ENCODE measurements at places on chromosomes 7 and 10.
A peak's percentile ranks its signal among the peaks of the same experiment; 100 is the strongest.

- no peak for DNase-seq
Measured at GRCh38 chr10:21995557-21995956, 8.0 kb downstream of the DNAJC1 start.

GRCh38 chr10:102230264-102230860 is 4.3 kb downstream of the ELOVL3 start:
- DNase-seq = peak; percentile 72

DNA sequence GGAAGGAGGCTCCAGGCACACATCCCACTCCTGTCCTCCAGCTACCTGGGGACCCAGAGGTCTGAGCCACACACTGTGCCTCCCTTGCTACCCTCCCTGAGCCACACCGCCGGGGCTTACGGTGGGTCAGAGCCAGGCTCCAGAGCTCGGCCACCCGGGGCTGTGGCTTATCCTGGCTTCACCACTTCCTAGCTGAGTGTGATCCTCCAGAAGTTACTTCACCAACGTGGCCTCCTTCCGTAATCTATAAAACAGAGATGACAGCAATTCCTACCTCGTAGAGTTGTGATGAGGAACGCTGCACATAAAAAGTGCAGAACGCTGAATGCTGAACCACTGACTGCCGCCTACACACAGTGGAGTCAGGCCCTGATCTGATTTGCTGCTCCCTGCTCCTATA is 285.0 kb downstream of the PRPF18 start:
- no peak for DNase-seq

GRCh38 chr10:4283846-4284610 is 499.0 kb upstream of the KLF6 start:
- DNase-seq = peak; percentile 74

DNA sequence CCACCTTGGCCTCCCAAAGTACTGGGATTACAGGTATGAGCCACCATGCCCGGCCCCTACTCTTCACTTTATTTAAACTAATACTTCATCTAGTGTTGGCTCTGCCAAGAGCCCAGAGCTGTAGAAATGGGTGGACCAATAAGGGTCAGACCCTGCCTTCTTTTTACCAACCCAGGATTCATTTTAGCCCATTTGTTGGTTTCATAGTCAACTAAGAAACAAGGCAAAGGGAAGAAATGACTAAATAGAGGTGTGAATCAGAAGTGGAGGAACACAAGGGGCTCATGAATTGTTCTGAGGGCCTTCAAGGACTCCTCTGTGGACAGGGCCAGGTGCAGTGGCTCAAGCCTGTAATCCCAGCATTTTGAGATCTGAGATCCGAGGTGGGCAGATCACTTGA is 1.1 kb downstream of the ANKRD2 start:
- DNase-seq = no peak

DNA sequence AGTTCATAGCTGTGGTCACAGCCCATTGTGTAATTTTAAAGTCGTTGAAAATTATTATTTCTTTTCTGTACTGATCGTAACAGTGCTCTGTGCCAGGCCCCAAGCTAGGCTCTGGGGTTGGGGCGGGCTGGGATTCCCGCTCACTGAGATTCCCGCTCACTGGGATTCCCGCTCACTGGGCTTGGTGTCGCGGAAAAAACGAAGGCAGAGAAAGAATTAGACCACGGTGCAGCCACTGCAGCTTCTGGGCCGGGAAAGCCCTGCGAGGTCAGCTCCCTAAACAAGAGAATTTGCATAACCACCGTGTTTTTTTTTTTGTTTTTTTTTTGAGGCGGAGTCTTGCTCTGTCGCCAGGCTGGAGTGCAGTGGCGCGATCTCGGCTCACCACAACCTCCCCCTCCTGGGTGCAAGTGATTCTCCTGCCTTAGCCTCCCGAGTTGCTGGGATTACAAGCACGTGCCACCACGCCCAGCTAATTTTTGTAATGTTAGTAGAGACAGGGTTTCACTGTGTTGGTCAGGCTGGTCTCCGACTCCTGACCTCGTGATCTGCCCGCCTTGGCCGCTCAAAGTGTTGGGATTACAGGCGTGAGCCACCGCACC is 31.2 kb downstream of the FOXK1 start:
- peak; percentile 29 for DNase-seq

GRCh38 chr10:96205580-96205979 is 65.8 kb downstream of the BLNK start:
- DNase-seq = no peak

DNA sequence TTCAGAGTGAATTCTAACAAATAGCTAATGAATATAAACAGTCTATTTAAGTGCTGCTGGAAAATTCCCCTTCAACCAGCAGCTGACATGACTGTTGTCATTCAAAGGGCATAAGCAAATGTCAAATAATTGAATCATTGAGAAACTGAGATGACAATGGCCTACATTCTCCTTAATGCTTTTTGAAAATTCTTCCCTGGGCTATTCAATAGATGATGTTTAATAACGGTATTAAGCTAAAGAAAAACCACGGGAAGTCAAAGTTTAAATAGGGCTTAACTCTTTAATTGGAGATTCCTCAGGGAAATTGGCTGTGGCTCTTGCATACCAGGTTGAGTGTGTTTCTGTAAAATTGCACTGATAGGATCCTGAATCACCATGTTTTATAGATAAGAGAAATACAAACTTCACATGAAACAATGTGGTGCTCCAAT is 77.0 kb downstream of the ARL4A start:
- no peak for DNase-seq

- no peak for DNase-seq
Measured at GRCh38 chr10:90916392-90917237, 4.3 kb downstream of the ANKRD1 start.

DNA sequence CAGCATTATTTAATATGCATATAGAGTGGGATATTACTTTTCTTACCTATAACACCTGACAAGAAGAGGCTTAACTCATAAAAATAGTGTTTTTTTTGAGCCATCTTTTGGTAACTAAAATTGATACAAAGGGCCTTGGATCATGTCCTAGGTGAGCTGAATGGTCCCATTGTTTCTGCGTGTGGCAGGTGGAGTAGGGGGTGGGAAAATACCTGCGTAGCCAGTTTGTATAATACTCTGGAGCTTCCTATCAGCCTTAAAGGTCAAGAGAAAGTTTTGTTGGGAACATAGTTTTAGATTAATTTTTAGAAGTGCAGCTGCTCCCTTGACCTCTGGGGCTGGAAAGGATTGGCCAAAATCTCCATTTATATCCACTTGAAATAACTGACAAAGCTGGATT is 244.6 kb downstream of the PHTF2 start:
- DNase-seq = no peak

DNA sequence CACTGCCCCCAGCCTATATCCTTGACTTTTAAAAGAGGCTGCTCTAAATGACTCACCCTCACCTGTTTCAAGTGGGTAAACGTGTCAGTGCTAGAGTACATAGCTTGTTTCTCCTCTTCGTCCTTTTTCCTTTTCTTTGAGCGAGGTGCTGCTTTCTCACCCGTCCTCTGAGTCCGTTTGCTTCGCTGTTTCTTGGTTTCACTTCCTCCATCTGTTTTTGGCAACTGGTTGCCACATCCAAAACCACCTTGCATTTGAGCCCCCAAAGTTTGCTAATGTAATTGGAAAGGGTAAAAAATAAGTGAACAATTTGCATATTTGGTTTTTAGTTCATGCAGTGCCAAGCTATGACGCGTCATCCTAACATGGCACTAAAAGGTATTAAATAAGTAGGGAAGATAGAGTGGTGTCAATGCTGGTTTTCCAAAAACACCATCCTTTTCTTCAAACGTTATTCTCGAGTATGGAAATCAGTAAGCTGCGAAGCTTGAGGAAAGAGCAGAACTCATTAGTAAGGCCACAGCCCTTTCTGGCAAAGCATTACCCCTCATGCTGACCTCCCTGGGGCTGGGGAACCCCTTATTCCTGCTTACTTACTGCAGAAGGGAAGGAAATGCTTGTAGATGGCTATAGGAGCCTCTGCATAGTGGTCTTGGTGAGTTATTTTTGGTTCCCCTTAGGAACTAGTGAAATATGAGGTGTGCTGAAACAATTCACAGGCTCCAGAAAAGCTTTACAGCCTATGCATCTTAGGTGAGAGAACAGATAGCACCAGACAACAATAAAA is 133.5 kb downstream of the GALNT11 start:
- no peak for DNase-seq

DNA sequence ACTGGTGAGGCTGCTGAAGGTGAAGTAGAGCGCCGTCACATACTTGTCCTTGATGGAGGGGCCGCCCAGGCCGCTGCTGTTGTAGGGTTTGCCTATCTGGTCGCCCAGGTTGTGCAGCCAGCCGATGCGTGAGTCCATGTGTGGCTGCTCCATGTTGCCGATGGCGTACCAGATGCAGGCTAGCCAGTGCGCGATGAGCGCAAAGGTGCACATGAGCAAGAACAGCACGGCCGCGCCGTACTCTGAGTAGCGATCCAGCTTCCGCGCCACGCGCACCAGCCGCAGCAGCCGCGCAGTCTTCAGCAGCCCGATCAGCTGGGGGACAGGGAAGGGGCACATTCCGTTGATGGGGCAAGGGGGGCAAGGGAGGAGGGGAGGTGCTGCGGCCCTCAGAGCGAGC is 26.6 kb downstream of the KCNH2 start:
- no peak for DNase-seq

- DNase-seq = peak; percentile 85
Measured at GRCh38 chr7:19111474-19112273, 5.8 kb downstream of the TWIST1 start.

- no peak for DNase-seq
Measured at GRCh38 chr7:123131556-123131955, 68.2 kb downstream of the SLC13A1 start.

GRCh38 chr7:70006261-70006920 is 408.1 kb downstream of the AUTS2 start:
- DNase-seq = peak; percentile 46

- DNase-seq = peak; percentile 38
Measured at GRCh38 chr7:74015670-74016069, 12.3 kb upstream of the ELN start.

DNA sequence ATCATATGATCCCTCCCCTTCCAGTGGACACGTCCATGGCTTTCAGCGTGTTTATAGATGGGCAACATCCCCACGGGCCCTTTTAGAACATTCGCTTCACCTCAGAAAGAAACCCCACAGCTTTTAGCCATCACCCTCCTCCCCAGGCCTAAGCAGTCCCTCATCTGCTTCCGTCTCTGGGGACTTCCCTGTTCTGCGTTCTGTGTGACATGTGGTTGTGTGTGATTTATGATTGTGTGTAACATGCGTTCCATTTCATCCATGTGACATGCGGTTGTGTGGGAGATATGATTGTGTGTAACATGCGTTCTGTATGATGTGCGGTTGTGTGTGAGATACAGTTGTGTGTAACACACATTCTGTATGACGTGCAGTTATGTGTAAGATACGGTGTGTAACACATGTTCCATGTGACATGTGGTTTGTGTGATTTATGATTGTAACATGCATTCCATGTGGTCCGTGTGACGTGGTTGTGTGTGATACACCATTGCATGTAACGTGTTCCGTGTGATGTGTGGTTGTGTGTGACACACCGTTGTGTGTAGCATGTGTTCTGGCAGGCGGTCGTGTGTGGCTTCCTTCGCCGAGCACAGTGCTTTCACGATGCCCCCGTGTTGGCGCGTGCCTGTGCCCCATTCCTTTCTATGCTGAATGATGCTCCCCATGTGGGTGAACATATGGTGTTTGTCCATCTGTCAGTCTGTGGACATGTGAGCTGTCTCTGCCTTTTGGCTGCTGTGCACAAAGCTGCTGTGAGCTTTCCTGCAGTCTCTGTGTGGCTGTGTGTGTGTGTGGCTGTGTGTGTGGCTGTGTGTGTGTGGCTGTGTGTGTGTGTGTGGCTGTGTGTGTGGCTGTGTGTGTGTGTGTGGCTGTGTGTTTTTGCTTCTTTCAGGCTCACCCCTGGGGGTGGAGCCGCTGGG is 26.2 kb downstream of the PWWP2B start:
- DNase-seq = no peak

DNA sequence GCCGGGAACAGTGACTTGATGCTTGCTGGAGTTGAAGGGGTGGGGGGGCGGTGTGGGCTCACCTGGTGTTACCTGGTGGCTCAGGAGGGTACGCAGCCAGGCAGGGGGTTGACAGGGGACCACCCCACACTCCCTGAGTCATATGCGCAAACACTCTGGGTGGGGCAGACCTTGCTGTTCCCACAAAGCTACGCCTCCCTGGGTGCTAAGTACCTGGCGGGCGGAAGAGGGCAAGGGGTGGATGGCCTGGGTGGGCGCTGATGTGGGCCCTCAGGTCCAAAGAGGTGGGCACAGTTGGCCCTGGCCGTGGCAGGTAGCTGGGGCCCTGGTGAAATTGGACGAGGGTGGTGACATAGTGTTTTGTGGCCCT is 13.9 kb downstream of the STX1A start:
- DNase-seq = no peak

GRCh38 chr10:130244031-130244927 is 108.1 kb downstream of the GLRX3 start:
- no peak for DNase-seq

DNA sequence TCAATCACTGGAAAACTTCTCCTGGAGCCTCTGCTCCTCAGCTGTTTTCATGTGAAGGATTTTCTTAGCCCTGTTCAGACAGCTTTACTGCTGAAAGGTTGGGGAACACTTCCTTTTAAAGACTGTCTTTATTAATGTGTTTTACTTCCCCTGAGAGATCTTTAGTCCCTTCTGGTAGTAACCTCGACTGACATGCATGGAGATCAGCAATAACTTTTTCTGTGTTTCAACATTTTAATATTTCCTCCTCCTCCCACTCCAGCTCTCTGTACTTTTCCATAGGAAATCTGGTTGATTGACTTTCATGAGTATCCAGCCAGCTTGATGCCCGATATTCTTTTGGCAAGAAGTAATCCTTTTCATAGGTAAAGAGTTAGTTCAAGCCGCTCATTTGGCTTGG is 62.7 kb upstream of the STRIP2 start:
- DNase-seq = no peak

GRCh38 chr10:33612116-33612515 is 277.6 kb upstream of the NRP1 start:
- no peak for DNase-seq

GRCh38 chr7:21495731-21496130 is 47.1 kb upstream of the DNAH11 start:
- no peak for DNase-seq

- DNase-seq = no peak
Measured at GRCh38 chr7:148458263-148458662, 132.3 kb upstream of the C7orf33 start.

Data from fibroblast of skin of back (primary cell).